ENCODE measurements at places on chromosomes 2 and 18.

- peak; percentile 82 for DNase-seq
Observed at GRCh38 chr2:69138247-69138772, 125.3 kb downstream of the ANTXR1 start.

DNA sequence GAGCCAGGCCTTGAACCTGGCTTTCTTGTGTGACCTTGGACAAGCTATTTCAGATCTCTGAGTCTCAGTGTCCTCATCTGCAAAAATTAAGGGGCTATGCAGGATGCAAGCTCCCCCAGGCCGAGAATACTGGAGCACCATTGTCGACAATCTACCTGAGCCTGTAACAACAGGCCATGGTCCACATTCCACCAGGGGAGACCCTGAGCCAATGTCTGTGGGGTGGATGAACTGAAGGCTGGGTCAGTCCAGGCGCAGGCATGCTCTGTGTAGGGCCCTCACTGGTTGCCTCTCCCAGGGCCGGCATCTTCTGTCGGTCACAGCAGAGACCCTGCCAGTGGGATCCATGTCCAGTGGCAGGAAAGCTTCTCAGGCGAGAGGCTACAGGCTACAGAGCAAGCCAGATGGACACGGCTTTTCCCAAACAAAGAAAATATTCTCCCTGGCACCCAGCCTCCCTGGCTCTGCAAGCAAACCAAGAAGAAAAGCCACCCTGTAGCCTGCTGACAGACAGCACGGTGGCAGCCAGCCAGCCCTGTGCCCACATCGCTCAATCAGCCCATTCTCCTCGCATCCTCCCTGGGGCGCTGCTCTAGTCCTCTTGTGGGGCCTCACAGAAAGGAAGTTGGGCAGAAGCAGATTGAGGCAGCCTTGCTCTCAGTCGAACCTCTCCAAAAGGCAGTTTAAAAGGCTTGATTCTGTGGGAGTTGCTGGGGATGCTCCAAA is 48.7 kb upstream of the FZD7 start:
- peak; percentile 74 for DNase-seq

DNA sequence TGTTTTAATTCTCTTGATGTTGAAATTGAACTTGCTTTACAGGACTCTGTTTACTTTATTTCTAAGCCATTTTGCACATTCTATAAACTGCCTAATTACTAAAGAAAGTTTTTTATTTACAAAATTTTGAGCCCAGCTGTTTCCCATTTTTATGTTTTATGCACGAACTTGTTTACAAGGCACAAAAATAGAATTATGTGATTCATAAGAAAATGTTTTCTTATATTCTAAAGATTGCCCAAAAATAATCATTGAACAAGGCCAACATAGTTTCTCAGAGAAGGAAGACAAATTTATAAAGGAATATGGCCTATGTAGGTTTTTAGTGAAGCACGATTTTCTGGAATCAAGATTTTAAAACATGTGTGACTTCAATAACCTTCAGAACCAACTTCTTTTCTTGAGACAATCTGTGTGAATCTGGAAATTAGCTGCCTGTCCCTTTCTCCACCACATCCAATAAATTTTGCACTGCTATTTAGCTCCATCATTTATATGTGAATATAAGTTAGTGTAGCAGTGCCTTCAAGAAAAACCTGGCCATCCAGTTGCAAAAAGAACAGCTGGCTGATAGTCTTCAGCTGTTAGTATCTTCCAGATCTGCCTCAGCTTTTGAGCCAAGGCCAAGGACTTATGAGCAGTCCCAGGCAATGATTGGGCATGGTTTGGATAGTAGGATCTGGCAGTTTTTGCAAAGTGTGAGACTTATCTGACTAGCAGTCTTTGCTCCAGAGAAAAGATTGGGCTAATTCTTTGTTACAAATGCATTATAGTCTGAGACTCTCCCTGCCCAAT is 253.2 kb upstream of the COL3A1 start:
- DNase-seq: no peak

GRCh38 chr2:88696611-88697010 is 5.1 kb downstream of the RPIA start:
- no peak for DNase-seq

- no peak for DNase-seq
Observed at GRCh38 chr2:8522687-8523086, 159.2 kb upstream of the ID2 start.

GRCh38 chr18:39845631-39846030 is 2109.4 kb upstream of the PIK3C3 start:
- DNase-seq: no peak

DNA sequence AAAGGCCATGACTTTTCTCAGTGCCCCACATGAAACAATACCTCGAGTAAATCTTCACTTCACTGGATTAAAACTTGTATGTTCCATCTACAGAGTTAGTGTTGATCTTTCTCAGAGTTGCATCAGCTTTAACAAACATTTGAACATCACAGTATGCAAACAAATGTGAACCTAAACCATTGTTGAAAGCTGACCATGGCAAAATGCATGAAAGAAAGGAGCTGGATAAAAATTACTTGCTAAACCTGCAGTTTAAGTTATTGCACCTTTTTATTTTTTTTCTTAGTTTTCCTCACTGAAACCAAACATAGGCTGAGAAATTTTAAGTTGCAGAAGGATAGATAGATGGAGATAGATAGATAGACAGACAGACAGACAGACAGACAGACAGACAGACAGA is 107.2 kb upstream of the UGP2 start:
- no peak for DNase-seq

- peak; percentile 68 for DNase-seq
Observed at GRCh38 chr2:29115797-29116781, 874 bp downstream of the CLIP4 start.

DNA sequence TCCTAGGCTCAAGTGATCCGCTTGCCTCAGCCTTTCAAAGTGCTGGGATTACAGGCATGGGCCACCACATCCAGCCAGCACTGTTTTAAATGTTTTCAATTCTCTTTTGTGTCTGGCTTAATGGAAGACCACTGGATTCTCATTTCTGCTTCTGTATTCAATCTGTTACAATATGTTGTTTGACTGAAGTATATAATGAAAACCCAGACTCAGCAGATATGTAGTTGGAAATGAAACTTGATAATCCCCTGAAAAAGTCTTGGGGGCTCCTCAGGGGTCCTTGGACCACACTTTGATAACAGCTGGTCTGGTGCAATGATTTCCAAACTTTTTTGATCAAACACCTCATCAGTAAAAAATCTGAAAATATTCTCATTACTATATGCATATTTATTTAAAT is 132.7 kb downstream of the ATAD2B start:
- DNase-seq: no peak
